ENCODE measurements at places on chromosomes 5 and 9.

GRCh38 chr5:141839015-141839513 lies 39.1 kb downstream of the PCDH1 start:
- DNase-seq = no peak

DNA sequence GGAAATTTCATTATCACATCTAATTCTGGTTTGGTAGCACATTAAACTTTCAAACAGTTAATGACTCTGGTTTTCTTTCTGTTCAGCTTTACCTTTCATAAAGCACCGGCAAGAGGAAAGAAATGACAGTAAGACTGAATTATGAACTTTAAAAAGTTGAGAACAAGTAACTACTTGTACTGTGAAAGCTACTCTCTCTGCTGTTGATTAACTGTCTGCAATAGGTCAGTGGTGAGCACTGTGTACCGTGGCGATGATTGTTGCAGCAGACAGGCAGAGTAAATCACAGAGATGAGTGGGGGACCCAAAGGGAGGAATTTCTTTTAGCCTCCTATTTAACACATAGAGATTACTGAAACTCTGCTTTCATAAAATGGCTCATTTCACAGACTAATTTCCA lies 74.0 kb upstream of the MEF2C start:
- DNase-seq = no peak

- no peak for DNase-seq
These were observed 334.1 kb downstream of the ZSWIM6 start for GRCh38 chr5:61666064-61666621.

DNA sequence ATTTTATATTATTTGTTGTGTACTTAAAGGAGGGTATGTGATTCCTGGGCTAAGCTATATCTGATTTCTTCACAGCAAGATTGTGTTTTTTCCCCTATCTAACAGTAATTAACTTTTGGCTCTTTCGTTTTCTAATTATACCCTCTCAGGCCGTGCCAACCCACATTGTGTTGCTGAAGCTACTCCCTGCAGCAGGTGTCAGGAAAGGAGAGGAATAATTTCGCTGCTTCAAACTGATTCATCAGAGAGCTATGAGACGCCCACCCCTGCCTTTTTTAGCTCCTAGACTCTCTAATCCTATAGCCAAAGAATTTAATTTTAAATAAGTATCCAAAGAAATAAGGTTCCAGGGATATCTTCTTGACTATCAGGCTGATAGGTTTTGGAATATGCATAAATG lies 3.8 kb downstream of the CAVIN4 start:
- no peak for DNase-seq

- no peak for DNase-seq
These were observed 85.1 kb upstream of the LRRTM2 start for GRCh38 chr5:138960145-138960692.

- DNase-seq = peak; percentile 76
These were observed 7.3 kb downstream of the EGFLAM start for GRCh38 chr5:38265546-38266179.

- DNase-seq = no peak
These were observed 26.8 kb upstream of the PPP2CA start for GRCh38 chr5:134252671-134253070.
